ENCODE measurements at places on chromosomes 2 and 18.

DNA sequence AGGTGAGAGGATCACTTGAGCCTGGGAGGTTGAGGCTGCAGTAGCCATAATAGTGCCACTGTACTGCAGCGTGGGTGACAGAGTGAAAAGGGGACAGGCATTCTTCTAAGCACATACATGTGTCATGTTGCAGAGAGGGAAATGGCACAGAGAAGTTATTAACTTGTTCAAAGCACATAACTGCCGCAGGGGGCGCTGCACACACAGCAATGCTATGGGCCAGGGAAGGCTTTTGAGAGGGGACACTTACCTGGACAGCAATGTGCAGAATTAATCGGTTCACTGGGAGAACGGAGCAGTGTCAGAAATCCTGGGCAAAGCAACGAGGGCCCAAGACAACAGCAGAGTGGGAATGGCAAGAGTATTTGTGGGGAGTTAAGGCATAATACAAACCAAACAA, 2.4 kb downstream of the SCYGR8 start:
- DNase-seq, result no peak

GRCh38 chr2:24913911-24914310, 6.1 kb downstream of the ADCY3 start:
- DNase-seq, result no peak

- DNase-seq, result no peak
Observed at GRCh38 chr18:55233857-55234256, 274.6 kb upstream of the CCDC68 start.

DNA sequence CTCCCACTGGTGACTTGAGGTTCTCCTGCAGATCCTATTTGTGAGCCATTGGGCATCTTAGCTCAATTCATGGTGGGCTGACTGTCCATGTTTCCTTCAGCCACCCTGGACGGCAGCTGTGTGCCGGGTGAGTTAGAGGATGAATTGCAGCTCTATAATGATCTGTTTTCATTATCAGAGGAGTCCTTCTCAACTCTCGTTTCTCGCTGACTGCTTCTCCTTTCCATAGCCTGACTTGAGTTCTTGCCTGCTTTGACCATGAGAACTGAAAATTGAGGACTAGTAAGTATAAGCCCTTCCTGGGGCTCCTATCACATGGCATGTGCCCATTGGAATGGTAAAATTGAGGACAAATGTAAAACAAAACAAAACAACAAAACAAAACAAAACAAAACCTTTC, 121.8 kb downstream of the CDC42EP3 start:
- DNase-seq, result no peak

DNA sequence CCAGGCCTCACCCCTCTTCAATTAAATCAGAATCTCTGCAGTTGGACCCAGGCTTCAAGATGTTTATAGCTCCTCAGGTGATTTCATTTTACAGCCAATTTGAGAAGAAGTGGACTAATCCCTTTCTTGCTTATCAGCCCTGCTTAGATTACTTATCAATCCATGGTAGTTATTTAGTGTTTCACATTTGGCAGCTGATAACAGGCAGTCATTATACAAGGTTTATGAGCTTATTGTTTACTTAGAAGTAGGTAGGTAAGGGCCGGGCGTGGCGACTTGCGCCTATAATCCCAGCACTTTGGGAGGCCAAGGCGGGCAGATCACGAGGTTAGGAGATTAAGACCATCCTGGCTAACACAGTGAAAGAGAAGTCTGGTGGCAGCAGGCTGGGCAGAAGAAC, 237.5 kb downstream of the CTNNA2 start:
- no peak for DNase-seq

GRCh38 chr18:48832938-48833700, 117.6 kb downstream of the SMAD7 start:
- DNase-seq, result no peak
